NCI-H524 (cell line): ENCODE measurements at places on chromosomes 1 and 21.

DNA sequence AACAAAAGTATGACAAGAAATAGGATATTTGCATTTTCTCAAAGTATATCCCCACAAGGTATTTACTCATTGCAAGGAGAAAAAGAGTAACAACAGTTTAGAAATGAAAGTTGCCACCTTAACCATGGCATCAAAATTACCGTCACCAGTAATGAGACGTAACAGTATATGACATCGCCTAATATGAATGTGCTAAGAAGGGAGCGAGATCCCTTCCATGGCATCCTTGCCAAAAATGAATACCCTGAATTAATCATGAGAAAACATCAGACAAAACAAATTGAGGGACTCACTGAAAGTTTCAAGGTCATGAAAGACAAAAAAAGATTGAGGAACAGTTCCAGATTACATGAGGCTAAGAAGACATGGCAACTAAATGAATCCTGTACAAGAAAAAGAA is 78.9 kb upstream of the MROH9 start:
- no peak for DNase-seq

DNA sequence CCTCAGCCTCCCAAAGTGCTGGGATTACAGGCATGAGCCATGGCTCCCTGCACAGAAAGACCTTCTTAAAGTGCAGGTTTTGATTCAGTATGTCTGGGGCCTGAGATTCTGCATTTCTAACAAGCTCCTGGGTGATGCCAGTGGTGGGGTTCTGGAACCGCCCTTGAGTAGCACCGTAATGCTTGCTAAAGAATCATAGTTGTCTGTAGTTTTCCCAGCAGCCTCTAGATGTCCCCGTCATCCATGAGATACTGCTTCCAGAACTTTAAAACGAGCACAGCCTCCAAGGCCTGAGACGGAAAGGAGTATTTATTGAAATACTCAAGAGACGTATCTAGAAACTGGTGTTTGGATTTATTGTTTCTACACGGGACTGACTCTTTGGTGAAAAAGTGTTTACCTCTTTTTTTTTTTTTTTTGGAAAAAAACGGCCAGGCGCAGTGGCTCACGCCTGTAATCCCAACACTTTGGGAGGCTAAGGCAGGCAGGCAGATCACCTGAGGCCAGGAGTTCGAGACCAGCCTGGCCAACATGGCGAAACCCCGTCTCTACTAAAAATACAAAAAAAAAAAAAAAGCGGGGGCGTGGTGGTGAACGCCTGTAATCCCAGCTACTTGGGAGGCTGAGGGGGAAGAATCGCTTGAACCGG is 2.6 kb upstream of the TOR3A start:
- DNase-seq = peak; percentile 11

DNA sequence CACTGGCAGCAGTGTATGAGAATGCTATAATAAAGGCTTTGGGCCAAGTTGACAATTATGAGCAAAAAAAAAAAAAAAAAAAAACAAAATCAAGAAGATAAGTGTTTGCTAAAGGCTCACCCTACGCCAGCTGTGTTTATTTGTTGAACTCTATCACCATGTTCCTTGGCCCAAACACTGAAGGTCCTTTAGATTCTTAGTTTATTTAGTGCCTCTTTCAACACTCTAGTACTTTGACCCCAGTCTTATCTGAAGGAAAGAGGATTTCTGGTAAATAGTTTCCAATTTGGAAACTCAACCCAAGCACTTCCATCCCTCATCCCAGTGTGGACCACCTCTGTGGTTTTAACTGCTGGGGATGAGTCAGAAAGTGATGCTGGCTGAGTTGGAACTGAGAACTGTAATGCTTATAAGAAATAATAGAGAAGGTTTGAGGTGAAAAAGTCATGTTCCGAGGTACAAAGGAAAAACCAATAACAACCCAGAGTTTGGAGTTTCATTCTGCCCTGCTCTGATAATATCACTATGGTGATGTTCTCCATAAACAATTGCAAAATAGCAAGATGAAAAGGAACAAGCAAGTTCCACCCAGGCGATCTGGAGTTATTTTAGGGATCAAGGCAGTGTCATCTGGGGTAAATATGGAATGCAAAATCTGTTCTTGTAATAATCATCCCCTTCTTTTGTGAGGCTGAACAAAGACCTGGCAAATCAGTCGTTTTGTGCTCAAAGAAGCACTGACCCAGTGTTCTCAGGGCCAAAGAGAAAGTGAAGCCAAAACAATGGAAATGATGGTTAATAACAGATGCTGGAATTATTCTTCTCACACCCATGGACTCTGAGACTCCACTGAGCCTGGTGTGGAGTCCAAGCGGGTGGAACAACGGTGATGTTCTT is 19.7 kb upstream of the CAPZB start:
- DNase-seq = no peak

DNA sequence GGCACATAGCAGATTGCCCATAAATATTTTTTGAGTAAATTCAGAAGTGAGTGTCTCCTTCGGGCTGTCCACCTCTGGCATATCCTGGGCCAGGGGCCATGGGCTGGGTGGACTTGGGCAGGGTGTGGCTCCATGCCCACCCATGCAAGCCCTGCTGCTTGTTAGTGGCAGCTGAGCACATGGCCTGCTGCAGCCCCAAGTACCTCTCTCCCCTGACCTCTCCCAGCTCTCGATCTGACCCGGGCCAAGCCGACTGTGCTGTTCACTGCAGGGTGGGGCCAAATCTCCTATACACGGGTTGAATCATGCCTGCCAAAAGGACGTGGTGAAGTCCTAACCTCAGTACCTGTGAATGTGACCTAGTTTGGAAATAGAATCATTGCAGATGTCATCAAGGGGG is 132.5 kb upstream of the C1orf174 start:
- DNase-seq = no peak

- no peak for DNase-seq
Measured at GRCh38 chr1:207172885-207173284, 68.9 kb downstream of the C4BPA start.

DNA sequence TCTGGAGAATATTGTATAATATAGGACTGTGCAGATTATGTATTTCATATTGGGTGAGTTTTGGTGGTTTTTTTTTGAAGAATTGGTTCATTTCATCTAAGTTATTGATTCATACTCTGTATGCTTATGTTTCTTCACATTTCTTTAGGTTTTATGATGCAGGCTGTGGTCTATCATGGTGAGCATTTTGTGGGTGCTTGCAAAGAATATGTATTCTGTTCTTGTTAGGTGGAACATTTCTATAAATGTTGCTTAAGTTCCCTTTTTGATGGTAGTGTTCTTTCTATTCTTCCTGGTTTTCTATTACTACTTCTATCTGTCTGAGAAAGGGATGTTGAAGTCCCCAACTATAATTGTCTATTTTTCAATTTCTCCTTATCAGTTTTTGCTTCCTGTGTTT is 42.6 kb downstream of the PKN2 start:
- DNase-seq = no peak

- no peak for DNase-seq
Measured at GRCh38 chr1:162695687-162696086, 63.4 kb downstream of the DDR2 start.

- DNase-seq = no peak
Measured at GRCh38 chr1:29752141-29752540, 515.8 kb downstream of the PTPRU start.

DNA sequence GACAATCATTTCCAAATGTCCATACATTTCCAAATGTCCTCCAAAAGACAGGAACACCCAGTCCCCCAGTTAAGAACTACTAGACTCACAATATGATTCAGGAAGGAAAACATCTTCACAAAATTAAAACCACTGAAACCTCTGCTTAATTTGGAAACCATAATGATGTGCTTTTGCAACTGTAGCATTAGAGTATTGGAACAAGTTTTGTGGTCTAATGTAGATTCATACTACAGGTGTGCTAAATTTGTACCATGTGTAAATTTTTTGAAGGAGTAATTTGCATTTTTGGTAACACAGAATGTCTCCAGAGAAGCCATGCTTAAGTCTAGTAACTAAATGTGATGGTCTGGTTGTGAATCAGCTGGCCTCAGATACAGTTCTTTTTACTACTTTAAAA is 129.6 kb downstream of the DPYD start:
- DNase-seq = no peak

DNA sequence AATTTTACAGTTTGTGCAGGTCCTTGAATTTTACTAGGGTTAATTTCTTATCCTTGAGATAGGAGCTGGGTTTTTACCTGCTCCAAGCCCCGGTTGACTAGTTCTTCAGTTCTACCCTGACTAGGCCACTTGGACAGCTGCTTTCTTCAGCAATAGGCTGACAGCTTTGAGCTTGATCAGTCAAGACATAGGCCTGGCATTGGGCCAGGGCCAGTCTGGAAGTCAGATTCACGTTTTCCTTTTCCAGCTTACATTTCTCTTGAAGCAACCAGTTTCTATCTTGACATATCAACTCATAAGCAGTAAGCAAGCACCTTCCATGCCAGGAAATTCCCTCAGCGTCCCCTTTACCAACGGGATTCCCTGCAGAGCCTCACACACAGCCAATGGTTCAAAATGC is 63.7 kb upstream of the AJAP1 start:
- DNase-seq = no peak

GRCh38 chr1:211247921-211248320 is 11.2 kb upstream of the RCOR3 start:
- DNase-seq = no peak

DNA sequence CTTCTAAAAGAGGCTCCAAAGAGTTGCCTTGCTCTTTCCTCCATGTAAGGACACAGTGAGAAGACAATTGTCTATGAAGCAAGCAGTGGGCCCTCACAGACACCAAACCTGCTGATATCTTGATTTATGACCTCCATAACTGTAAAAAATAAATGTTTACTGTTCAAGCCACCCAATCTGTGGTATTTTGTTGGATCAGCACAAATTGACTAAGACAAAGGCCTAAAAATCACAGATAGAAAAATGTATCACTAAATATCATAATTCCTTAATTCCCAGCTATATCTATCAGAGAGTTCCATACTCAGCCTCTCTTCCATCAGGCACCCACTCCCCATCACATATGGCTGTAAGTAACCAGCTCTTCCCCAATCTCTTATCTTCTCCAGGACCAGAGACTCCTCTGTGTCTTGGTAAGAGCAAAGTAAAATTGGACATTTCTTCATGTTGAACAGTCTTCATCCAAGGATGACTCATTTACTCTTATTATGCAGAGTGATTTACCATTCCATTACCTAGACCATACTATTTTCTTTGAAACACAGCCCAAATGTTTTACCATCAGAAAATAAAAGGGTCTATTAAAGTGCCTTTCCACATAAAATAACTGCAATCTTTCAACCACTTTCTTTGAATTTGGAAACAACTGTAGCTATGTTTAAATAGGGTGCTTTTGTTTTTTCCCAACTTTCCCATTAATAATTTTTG is 503.6 kb downstream of the MRPL39 start:
- no peak for DNase-seq

- no peak for DNase-seq
Measured at GRCh38 chr1:30323352-30323751, 400.0 kb downstream of the MATN1 start.

DNA sequence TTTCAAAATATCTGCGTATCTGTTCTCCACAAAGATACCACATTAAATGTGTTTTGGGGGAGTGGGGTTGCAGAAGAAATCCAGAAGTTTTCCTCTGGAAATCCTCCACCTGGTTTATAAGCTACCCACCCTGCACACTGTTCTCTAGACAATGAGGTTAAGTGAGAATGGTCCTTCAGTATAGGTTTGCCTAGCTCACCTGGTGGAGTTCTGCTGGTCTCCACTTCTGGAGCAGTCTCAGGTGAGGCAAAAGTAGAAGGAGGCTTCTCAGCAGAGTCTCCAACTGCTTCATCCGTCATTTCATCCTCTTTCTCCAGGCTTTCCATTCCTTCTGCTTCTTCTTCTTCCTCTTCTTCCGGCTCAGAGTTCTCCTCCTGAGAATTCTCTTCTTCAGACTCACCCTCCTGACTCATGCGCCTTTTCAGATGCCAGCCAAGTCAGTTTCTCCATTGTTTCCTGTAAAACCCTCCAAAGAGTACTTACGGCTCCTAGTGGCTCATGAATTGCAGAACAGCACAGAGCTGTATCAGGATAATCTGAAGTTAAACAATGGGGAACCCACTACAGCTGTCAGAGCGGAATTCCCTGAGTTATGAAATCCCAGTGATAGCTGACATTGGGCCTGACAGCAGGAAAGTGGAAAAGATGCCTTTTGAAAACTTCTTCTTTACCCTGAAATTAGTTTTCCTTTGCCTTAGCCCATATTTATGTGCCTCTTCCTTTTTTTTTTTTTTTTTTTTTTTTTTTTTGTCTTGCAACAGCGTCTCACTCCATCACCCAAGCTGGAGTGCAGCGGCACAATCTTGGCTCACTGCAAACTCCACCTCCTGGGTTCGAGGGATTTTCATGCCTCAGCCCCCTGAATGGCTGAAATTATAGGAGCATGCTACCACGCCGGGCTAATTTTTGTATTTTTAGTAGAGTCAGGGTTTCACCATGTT is 38.5 kb downstream of the MSTO1 start:
- no peak for DNase-seq

DNA sequence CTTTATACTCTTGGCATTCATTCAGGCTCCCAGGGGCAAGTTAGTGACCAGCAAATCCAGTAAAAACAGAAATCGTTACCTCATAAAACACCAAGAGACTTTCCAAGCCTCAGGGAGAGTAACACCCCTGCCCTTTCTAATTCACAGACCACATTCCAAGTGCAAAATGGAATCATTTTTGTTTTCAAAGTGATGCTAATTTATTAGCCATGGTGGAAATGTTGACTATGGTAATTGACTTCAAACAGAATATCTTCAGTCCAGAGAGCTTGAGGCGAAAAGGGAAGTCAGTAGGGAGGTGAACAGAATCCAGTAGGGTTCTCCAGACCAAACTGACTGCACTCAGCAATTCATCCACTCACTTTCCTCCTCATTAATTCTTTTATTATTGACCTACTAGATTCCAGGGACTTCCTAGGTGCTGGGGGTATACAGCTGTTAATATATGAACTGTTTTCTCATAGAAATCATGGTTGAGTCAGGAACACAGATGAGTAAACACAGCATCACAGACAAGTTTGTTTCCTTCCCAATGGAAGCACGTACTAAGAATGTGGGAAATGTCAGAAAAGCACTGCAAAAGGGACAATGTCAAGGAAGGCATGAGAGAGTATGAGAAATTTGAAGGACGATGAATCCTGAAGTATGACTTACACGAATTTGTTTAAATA is 388.5 kb upstream of the C1orf87 start:
- no peak for DNase-seq

- DNase-seq = no peak
Measured at GRCh38 chr1:56788102-56788501, 31.1 kb downstream of the FYB2 start.
